ENCODE measurements at places on chromosomes 5 and 9.

DNA sequence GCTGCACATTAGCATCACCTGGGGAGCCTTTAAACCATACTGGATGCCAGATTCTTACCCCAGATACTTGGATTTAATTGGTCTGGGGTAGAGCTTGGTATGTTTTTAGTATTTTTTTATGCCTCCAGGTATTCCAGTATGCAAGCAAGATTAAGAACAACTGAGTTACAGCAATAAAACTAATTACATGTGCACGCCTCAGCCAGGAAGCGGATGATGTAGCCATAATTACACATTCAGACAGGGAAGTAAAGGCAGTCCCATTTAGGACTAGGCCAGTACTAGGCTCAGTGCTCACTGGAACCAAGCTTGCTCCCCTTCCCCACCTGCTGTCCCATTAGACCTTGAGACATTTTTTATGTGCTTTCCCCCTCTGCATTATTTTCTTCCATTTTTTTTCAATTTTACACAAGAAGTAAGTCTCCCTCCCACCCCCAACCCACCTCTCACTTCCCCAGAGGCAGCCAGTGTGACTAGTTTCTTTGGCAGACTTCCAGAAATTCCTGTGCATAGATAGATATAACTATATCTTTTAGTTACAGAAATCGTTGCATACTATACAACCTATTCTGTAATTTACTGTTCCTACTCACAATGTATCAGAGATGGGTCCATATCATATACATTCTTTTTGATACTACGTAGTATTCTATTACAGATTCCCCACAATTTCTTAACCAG is 7.1 kb upstream of the GNAQ start:
- no peak for DNase-seq

DNA sequence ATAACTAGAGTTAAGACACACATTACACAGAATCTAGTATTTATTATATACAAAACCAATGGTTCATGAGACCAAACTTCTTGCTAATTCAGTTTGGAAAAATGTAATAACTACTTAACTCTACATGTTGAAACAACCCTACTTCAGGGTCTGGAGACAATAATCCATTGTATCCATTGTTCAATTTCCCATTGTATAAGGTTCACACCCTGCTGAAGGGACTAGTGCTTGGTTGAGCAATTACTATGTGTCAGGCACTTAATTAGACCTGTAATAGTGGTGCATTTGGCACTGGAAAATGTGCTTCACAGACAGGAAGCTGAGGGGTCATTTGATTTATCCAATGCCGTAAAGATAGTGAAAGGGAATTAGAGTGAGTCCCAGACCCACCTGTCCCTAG is 114.3 kb upstream of the PAPPA start:
- no peak for DNase-seq

GRCh38 chr9:89024727-89025126 is 33.5 kb downstream of the S1PR3 start:
- no peak for DNase-seq

- DNase-seq, result no peak
These were observed 44.6 kb upstream of the EIF4EBP3 start for GRCh38 chr5:140502834-140503233.

DNA sequence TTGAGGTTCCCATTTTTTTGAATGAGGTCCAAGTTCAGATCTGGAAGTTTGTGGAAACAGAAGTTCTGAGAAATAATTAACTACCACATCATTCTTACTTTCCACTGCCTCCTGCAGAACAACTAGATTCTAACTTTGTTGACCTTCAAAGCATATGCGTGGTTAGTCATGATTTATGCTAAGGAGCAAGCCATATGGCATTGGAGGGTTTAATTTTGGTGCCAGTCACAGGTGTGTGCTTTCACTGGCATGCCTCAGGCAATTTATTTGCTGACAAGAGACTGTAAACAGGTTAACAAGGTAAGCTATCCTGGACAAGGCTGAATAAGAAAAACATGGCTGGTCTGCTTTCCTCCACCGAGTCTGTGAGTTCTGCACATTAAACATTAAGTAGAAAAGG is 31.5 kb downstream of the HMHB1 start:
- no peak for DNase-seq

DNA sequence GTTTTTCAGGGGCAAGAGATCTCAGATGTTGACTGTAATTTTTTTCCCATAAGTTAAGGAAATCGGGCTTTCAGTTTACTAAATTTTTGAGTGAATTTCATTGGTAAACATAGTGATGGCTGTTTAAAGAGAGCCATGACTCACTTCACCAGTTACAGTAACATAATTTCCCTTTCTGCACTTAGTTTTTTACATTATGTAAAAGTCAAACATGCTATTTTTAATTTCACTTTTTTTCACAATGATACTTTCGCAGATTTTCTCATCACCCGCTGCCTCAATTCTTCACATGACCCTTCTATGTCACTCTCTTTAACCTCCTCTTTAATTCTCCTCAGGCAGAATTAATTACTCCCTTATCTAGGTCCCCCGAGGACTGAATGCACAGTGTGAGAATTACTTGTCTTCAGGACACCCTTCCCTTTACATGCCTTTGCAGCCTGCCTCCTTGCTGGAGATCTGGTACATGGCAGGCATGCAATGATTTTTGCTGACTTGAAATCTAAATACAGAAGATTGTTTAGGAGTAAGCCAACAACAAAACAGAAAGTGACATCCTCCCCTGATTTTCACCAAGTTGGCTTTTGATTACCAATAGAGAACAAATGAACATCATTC is 217.5 kb upstream of the S1PR3 start:
- no peak for DNase-seq

DNA sequence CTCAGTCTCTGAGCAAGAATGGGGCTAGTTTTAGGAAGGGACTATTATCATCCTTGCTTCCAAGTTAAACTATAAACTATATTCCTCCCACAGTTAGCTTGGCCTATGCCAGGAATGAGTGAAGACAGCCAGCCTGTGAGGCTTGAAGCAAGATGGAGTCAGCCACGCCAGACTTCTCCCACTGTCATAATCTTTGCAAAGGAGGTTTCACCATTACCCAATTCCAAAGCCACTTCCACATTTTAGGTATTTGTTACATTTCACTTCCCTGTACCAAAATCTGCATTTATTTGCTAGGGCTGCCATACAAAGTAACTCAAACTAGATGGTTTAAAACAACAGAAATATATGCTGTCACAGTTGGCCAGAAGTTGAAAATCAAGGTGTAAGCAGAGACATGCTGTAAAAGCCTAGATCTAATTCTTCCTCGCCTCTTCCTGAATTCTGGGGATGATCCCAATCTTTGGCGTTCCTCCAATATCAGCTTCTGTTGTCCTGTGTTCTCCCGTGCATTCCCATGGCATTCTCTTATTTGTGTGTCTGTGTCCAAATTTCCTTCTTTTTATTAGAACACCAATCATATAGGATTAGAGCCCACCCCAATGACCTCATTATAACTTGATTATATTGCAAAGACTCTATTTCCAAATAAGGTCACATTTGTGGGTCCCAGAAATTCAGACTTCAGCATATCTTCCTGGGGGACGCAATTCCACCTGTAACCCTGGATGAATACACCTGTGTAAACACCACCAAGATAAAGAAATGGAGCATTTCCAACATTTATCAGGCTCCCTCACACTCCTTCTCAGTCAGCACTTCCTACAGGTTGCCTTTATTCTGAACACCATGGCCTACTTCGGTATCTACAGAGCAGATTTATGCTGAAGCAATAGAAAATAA is 126.8 kb downstream of the GCNT1 start:
- DNase-seq, result no peak

- DNase-seq, result no peak
These were observed 136.9 kb downstream of the PCSK5 start for GRCh38 chr9:76027416-76027815.

GRCh38 chr9:37209431-37210386 is 89.3 kb downstream of the ZCCHC7 start:
- no peak for DNase-seq

DNA sequence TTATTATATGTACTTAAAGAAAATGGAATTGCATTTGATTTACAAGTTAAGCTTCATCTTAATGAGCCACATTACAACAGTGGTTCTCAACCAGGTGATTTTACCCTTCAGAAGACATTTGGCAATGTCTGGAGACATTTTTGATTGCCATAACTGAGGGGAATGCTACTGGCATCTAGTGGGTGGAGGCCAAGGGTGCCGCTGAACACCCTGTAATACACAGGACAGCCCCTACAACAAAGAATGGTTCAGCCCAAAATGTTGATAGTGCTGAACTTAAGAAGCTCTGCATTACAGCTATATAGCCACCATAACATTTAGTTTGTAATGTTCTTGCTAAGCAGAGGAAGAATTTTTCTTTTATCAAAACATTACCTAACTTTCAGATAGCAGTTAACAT is 103.1 kb downstream of the PAM start:
- no peak for DNase-seq

- no peak for DNase-seq
These were observed 259.4 kb upstream of the VLDLR start for GRCh38 chr9:2362150-2362549.

DNA sequence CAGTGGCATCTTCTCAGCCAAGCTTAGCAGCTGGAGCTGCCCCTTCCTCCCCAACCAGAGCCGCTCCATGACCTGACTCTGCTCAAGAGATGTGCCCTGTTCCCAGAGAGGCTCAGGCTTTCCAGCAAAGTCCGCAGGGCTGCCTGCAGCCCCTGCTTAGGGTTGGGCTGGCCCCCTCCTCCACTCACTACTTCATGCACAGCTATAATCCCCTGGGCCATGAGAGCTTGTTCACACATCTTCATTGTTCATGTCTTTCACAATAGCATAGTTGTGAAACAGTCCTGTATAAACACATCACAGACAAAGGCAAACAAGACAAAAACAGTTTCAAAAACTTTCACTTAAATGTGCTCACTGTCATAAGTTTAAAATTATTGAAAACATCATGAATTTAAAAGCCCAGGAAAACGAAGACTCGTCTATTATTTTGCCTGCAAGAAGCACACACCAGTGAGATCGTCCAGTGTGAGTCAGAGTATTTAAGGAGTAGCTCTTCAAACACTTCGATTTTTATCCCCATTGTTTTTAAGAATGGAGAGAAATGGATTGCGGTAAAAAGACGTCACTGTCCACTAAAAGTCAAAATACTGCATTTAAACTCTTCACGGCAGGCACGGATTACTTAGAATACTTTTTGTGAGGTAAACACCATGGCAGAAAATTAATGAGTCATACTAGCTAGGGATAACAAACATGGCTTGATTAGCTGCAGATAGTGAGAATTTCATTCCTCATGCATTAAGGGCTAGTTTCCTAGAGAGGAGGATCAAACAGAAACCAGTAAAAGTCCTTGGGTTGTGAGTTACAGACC is 40.7 kb upstream of the S1PR3 start:
- no peak for DNase-seq

DNA sequence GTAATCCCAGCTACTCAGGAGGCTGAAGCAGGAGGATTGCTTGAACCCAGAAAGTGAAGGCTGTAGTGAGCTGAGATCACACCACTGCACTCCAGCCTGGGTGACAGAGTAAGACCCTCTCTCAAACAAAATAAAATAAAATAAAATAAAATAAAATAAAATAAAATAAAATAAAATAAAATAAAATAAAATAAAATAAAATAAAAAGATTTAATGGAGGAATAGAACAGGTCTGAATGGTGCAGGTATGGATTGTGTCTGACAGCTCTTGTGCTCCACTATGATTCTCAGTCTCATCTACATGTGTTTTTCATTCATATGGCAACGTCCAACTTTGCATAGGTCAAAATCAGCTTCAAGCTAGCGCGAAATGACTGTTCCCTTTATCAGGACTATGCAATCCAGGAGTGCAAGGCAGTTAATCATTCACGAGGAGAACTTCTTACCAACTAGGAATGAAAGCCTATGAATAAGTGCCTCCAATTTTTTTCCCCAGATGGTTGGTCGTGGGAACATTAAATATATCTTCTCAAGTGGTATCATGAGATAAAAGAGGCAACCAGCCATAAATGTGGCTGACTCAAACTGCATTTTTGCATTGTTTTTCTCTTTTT is 1392.3 kb upstream of the CDH9 start:
- DNase-seq, result no peak

DNA sequence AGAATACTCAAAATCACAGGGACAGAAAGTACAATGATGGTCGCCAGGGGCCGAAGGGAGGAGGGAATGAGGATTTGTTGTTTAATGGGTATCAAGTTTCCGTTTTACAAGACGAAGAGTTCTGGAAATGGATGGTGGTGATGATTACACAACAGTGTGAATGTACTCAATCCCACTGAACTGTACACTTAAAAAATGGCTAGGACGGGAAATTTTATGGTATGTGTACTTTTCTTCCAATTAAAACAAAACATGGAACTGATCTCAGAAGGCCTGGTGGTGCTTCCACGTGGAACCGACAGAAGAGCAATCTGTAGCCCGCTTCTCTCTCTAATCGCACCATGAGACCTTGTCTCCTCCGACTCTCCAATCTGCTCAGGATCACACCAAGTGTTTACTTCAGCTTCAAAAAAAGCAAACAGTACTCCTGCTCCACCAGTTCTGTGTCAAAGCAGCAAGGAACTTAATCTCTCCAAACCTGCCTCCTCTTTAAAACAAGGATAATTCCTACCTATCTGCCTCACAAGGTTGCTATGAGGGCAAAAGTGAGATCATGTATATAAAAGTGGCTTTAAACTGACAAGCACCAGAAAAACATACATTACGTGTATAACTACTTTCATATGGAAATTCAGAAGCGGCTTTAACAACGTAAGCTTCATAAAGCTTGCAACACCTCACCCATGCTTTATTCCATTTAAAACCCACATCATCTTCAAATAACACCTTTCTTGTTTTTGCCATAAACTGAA is 2.1 kb downstream of the ECPAS start:
- DNase-seq, result no peak

GRCh38 chr9:123401879-123402513 is 46.0 kb downstream of the CRB2 start:
- no peak for DNase-seq

DNA sequence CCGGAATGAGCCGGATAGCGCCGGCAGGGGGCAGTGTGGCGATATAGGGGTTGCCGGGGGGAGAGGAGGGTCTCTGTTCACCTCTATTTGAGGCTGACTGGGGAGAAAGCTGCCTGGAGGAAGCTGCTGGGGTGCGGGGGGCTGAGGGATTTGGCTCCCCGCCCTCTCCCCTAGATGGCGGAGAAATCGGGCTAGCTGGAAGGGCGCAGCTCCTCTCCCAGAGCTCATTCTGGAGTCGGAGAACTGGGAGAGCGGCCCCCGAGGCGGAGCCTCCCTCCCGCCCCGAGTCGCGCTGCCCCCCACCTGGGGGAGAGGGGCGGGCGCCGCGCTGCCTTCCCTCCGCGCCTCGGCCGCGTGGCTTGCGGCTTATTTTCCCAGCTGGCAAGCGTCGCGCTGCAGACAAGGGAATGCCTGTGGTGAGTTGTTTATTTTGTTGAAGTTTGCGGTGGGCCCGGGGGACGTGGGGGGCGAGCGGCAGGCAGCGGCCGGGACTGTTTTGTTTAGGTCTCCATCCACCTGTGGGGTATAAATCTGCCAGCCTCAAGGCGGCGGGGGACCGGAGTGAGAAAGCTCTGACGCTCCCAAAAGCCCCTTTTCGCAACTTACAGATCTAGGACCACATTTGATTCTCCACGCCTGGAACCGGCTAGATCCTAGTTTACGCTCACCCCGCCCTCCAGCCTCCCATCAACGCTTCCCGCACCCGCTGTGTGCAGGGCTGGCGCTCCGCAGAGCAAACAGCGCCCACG is 4.1 kb upstream of the RGMB start:
- DNase-seq, result no peak

GRCh38 chr5:72314571-72315172 is 5.4 kb downstream of the MRPS27 start:
- no peak for DNase-seq

GRCh38 chr5:162512935-162513565 is 445.5 kb downstream of the GABRG2 start:
- DNase-seq, result no peak

- DNase-seq, result no peak
These were observed 11.0 kb downstream of the LPCAT1 start for GRCh38 chr5:1512541-1513291.

GRCh38 chr5:74040065-74040551 is 414.1 kb downstream of the ARHGEF28 start:
- DNase-seq, result no peak

Data from stimulated activated CD8-positive, alpha-beta memory T cell treated with anti-CD3 and anti-CD28 coated beads, Interleukin-15, amount 100 ng/mL, for 48 hours (primary cell).